Activated T-cell treated with anti-CD3 and anti-CD28 coated beads, Interleukin-2, amount 50 U/mL, for 48 hours (primary cell): ENCODE measurements at places on chromosomes 12 and 14.

DNA sequence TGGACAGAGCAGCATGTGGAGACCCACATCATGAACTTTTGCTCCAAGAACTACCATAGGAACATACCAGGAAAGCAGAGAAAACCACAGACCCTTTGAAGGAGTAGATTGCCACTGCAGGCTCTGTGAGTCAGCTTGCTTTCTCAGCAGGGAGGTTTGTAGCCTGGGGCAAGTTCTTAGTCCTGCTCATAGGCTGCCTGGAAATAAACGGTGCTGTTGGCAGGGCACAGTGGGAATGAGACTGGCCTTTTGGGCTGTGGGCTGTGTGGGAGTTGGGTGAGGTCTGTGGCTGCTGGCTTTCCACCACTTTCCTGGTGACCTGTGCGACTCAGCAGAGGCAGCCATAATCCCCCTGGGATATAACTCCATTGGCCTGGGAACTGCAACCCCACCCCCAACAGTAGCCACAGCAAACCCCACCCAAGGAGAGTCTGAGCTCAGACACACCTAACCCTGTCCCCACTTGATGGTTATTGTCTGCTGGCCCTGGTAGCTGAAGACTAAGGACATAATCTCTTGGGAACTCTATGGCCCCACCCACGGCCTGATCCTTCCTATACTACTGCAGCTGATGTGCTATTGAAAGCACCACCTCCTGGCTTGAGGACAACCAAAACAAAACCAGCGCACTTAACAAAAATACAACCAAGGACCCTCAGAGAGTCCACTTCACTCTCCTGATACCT lies 192.1 kb upstream of the GARIN6 start:
- DNase-seq = no peak

DNA sequence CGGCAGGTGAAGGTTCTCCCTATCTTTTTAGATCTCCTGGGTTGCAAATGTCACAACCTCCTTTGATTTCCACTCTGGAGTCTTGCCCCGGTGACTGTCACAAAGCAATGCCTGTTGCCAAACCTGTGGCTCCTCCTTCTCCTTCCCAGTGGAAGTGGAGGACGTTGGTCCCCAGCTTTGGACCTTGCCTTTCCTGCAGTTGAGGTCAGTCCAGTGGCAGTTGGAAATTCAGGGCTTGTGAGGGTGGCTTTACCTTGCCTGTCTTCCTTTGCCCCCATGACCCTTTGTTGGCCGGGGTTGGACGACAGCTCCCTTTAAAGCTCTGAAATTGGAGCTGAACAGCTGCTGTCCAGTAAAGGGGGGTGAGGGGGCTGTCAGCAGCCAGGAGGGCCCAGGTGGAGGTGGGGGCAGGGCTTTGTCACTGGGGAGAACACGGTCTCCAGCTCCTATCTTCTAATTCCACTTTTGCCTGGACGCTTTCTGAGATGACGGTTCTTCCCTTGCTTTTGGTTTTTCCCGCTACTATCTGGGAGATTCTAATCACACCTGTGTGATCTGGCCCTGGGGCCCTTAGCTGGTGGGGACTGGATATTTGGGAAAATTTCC lies 4.1 kb downstream of the TEAD4 start:
- DNase-seq = no peak

- no peak for DNase-seq
Measured at GRCh38 chr12:63396135-63396534, 245.1 kb upstream of the AVPR1A start.

- DNase-seq = no peak
Measured at GRCh38 chr14:49424436-49425331, 161.5 kb downstream of the RPS29 start.

DNA sequence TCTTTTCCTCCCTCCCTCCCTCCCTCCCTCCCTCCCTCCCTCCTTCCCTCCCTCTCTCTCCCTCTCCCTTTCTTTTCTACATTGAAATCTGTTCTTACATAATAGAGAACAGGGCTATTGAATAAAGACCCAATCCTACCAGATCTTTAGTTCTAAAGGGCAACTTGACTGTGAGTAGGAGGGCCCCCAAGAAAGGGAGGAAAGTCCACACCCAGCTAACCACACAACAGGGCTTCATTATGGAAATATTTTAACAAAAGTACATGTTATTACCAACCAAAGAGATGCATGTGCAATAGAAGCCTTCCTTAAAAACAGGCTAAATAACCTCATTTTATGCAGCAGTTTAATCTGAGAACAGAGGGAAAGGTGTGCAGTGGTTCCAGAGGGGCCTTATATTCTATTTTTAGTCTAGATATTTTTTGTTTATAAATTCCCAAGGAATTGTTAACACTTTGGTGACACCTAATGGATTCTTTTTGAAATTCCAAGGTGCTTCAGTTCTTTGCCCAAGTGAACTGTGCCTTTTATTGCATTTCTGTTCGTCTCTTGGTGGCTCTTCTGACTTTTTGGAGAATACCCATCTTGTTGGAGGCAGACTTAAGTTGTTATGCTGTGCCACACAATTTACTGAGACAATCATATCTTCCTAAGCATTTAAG lies 63.0 kb downstream of the GNS start:
- no peak for DNase-seq

- DNase-seq = no peak
Measured at GRCh38 chr14:31944256-31945073, 132.6 kb upstream of the ARHGAP5 start.

DNA sequence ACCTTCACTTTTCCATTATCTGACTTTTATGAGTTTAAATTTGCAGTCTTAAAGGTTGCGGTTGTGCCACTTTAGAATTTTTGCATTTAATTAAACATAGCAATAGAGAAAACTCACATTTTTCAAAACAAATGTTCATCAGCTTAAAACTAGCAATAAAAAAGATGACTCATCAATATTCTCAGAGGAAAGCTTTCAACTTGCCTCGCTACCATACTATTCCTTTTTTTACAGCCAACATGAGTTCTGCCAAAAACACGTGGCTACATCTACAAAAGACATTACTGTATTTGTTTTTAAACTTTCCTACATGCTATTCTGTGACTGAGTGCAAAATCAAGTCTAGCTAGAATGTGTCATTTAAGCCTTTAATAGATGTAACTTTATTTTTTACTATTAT lies 497.1 kb downstream of the RPS29 start:
- no peak for DNase-seq

DNA sequence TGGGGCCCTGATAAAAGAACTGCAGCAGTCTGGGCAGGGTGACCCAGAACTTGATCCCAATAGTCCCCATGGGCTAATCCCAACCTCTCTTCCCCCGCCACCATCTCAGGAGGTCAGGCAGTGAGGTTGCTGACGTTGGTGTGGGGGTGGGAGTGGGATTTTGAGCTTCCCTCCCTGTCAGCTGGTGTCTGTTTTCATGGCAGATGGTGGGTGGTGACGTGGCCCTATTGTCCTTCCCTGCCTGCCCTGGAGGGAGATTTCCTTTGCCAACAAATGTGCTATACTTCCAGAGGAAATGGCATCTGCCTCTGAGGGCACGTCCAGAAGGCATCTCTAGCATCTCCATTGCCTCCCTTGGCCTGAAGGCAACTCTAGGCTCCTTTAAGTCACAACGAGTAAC lies 37.7 kb downstream of the NEUROD4 start:
- no peak for DNase-seq

DNA sequence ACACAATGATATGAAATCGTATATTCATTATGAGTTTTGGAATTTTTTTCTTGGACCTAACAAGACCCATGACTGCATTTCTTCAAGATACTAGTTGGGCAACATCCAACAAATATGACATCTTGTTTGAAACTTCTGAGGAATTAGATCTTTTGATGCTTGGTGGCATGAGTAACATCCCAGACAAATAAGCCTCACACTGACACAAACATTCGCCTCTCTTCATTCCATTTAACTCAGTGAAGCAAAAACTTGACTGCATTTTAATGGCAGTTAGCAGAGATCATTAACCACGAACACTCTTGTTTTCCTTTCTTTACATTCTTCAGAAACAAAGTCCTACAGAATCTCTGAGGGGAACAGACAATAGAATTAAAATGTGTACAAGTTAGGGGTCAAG lies 758.3 kb downstream of the C12orf50 start:
- DNase-seq = no peak

GRCh38 chr12:43942379-43942778 lies 106.5 kb downstream of the TMEM117 start:
- no peak for DNase-seq

- no peak for DNase-seq
Measured at GRCh38 chr12:51818566-51819300, 29.8 kb downstream of the FIGNL2 start.

GRCh38 chr12:105245291-105245690 lies 9.3 kb upstream of the APPL2 start:
- DNase-seq = no peak

GRCh38 chr14:93963692-93964091 lies 12.7 kb downstream of the ASB2 start:
- DNase-seq = peak; percentile 33

- no peak for DNase-seq
Measured at GRCh38 chr12:91176915-91177314, 5.7 kb downstream of the DCN start.

GRCh38 chr12:11718768-11719253 lies 69.3 kb downstream of the ETV6 start:
- no peak for DNase-seq

- DNase-seq = no peak
Measured at GRCh38 chr14:55238019-55238680, 33.1 kb upstream of the FBXO34 start.

- no peak for DNase-seq
Measured at GRCh38 chr12:18837505-18837904, 99.6 kb downstream of the CAPZA3 start.

DNA sequence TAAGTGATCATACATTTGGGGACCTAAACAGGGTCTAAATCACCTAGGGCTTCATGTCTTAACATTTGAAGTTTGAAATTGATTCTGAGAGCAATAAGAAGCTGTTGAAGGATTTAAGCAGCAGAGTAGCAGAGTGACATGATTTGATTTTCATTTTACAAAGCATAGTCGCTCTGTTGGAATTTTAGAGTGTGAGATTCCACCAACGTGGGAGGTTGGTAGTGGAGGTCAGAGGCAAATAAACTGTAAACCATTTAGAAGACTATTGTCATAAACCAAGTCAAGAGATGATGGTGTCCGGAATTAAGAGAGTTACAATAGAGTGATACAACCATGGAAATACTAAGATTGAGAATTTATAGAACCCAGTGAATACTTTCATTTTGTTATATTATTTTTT lies 52.7 kb upstream of the ZDHHC17 start:
- DNase-seq = no peak

GRCh38 chr12:53659011-53659551 lies 16.8 kb downstream of the ATP5MC2 start:
- no peak for DNase-seq

- no peak for DNase-seq
Measured at GRCh38 chr14:57066463-57066862, 202.2 kb downstream of the EXOC5 start.

DNA sequence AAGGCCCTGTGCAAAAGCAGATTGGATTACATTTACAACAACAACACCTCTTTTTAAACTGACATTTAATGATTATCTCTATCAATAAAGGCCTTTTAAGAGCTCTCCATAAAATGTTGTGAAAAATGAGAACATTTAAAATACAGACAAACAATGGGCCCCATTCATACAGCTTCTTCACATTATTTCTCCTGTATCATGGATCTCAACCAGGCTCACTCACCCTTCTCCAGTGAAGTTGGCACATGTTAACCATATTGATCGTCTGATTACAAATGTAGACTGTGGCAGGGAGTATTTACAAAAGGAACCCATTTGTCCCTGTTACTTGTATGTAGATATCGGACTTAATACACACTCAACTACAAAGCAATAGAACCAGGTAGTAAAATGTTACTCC lies 220.2 kb upstream of the BTG1 start:
- DNase-seq = no peak

DNA sequence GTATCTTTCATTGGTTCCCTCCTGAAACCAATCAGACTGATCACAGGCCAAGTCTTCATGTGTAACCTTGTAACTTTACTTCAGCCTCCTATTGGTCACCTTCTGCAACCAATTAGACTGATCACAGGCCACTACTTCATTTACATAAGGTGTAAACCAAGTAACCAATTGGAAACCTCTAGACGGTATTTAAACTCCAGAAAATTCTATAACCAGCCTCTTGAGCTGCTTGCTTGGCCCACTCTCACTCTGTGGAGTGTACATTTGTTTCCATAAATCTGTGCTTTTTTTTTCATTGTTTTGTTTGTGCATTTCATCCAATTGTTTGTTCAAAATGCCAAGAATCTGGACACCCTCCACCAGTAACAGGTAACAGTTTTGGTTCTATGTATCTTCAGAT lies 47.5 kb downstream of the EIF2S3B start:
- DNase-seq = no peak

DNA sequence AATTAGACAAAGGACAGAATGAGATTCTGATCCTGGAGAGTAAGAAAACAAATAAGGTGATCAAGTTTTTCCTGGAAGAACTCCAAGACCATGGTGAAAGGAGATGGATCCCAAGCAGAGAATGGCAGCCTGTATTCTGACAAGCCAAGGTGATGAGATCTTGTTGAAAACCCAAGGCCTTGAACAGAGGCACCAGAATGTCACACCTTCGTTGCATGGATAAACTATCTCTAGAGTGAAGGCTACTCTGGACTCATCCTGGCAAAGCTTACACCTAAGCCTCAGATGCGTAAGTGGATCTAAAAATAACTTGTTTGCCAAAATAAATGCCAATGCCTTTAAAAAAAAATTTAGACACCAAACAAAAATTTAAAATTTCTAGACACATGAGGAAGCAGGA lies 605.9 kb downstream of the ETNK1 start:
- no peak for DNase-seq

DNA sequence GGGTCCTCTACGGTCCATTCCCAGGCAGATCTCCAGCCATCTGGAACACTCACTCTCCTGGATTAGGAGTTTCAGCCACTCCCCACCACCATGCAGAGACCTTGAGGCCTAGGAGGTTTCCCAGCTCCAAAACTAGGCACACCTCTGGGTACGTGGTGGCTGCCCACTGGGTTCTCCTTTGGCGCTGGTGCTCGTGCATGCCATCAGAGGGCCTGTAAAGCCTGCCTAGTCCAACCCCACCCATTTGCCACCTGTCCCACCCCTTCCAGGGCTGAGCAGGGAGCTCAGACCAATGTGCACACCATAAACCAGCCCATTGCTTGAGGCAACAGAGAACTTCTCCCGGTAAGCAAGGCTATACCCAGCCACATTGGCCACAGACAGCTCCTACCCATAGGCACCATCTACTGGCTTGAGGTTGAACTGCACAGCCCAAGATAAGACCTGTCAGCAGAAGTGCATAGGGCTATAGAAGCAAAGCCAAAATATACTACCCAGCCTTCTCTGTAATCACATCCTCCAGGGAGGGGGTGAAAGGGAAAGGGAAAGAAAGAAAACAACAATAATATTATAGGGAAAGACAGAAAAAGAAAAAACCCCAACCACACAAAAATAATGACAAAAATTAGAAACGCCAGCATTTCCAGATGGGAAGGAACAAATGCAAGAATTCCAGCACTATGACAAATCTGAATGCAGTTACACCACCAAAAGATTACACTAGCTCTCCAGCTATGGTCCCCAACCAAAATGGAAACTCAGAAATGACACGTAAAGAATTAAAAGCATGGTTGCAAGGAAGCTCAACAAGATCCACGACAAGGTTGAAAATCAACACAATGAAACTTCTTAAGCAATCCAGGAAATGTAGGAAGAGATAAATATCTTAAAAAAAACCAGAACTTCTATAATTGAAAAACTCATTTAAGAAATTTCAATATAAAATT lies 111.9 kb upstream of the CCDC175 start:
- peak; percentile 44 for DNase-seq
